ENCODE measurements at places on chromosomes 4 and X. TPM values are rescaled to one million over a fixed set of nuclear protein-coding genes. Genes with fewer than 3 reads are reported as not detected.

The GYG2 gene
- 5.9 TPM for total RNA-seq

The CD38 gene
- total RNA-seq: 6.1 TPM

The RENBP gene
- 2.8 TPM for total RNA-seq

The KIF4A gene
- 2.7 TPM for total RNA-seq

The USP26 gene
- not detected for total RNA-seq

The PTPN13 gene
- 136 TPM for total RNA-seq

The SPIN3 gene
- 38.5 TPM for total RNA-seq

The TMEM271 gene
- 23.6 TPM for total RNA-seq

The SNCA gene
- total RNA-seq: 96.4 TPM

The CFI gene
- total RNA-seq: 3.1 TPM

The NFKB1 gene
- 7.0 TPM for total RNA-seq

The MAGEA10 gene
- total RNA-seq: not detected

The STK32B gene
- total RNA-seq: 25.9 TPM

The GLUD2 gene
- 1.1 TPM for total RNA-seq

The CPEB2 gene
- total RNA-seq: 32.8 TPM
